ENCODE measurements at places on chromosomes 2 and 18.

DNA sequence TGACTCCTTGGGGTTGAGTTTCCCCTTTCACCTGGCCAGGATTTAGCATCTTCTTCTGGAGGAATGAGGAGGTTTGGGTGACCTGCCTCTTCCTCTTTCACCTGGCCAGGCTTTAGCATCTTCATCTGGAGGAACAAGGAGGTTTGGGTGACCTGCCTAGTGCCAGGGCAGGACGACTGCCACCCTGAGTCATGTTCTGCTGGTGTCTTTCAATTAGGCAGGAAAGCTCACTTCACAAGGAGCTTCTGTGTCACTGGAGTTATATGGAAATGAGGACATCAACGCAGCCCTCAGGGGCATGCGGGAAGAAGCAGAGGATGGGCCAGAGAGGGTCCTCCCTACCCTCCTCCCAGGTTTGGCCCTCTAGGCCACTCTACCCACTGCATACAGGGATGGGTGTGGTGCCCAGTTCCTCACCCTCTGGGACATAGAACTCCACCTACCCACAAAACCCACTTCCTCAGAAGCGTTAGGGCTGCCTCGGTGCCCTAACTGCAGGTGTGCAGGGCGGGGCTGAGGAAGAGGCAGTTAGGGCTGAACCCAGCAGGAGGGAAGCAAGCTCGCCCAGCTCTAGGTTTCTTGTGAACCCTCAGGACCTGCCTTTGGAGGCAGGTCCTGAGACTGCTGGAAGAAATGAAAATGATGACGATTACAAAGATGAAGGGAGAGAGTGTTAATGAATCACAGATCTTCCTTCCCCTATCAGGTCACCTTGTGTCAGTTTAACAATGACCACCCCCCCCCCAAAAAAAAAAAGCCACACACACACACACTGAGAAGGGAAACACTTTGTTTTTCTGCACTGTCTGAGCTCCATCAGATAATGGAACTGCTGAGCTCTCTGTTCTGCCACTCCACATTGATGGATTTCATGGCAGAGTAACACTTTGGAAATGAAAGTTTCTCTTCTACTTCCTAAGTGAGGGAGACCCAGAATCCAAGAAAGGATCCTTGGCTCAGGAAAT lies 71.0 kb downstream of the ARL4C start:
- peak; percentile 54 for ATAC-seq

DNA sequence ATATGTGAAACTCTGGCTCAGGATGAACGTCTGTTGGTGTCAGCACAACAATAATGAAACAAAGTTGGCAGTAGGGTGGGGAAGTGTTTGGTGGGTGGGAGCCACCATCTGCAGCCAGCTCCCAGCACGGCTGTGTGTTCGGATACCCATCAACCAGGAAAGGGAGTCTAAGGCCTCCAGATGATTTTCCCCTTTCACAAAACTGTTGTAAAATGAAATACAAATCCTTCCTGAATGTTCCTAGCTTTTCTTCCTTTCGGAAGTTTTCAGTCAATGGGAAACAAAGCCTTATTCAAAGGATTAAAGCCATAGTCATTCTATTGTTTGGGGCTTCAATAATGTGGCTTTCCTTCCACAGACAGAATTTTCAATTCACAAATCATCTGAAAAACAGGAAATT lies 14.5 kb upstream of the DARS1 start:
- ATAC-seq = no peak

DNA sequence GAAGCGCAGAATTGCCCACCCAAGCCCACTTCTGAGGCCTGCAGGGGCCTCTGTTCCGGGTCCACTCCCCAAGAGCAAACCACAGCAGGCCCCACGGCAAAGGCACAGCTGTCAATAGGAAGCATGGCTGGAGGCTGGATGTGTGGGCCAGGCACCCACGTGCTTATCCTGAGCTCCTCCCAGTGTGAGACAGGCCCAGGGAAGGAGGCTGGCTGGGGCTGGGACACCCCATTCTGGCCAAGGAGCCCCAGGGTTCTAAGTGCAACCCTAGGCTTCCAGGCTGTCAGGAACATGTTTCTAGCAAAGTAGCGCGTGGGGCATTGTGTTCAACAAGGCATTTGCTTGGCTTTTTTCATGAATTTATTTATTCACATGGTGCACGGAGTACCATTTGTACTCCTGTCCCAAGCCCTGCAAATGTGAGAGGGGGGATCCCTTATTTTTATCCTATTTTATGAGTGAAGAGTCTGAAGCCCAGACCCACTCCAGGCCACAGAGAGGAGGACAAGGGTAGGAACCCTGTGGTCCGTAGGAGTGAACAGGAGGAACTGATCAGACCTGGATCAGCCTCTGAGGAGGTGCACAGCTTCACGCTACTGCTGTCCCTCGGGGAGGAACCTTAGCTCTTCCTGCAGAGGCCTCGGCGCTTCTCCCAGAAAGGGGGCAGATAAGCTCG lies 6.1 kb upstream of the RAB17 start:
- peak; percentile 2 for ATAC-seq

GRCh38 chr2:59961746-59962145 lies 591.7 kb downstream of the BCL11A start:
- ATAC-seq = no peak

DNA sequence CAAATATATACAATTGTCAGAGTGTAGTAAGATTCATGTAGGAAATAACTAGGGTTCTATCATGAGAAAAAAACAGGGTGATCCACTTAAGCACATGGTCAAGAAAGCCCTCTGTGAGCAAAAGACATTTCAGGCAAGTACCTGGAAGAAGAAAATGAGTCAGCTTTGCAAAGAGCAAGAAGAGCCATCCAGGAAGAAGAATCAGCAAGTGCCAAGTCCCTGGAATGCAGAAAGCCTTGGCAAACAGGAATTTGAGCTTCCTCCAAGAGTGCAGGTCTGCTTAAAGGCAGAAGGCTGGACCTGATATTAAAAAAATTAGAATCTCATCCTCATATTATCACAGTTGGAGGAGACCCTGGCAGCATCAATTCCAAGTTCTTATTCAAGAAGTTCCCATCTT lies 188.5 kb upstream of the CELF4 start:
- no peak for ATAC-seq

- peak; percentile 54 for ATAC-seq
Measured at GRCh38 chr2:233976690-233977294, 59.6 kb downstream of the TRPM8 start.

DNA sequence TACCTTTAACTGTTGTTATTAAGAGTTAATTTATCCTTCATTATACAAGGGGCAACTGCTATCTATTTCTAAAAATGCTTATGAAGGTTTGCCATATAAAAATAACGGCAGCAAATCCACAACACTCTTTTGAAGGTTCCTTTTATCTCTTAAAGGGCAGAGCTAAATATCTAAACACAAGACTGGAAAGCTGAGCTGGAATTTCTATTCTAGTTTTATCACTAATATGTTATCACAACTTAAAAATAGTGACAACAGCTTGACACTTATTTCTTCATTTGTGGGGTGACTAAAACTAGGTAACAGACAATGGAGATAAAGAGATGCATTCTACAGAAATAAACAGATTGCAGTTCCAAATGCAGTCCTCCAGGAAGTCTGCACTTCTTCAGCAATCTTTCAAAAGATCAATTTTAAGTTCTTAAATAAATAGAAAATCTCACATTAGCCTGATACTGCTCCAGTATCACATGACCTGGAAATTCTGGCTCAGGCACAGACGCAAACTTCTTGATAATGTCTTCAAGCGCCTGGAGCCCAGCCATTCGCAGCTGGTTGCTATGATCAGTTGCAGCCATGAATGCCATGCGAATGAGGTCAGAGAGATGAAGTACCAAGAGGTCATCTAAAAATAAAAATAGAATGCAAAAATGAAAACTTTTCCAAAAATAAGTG lies 54.0 kb upstream of the STRN start:
- ATAC-seq = no peak

DNA sequence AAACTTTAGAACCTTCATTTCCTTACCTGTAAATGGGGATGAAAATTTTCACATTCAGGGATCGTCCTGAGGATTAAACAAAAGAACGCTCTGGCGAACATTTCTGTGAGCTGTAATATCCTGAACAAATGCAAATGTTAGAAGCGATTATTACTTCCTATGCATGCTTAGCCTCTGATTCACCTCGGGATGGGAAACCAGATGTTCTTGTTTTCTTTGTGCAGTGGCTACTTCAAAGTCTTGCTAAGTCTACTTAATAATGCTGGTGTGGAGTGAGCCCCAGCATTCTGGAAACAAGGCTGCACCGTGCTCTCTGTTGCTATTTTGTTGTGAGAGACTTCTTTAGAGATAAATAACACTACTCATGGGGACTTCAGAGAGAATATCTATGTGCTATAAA lies 119.1 kb upstream of the PELI1 start:
- no peak for ATAC-seq

- ATAC-seq = peak; percentile 19
Measured at GRCh38 chr2:206354129-206354528, 79.7 kb downstream of the ZDBF2 start.

GRCh38 chr2:204110751-204111516 lies 174.4 kb downstream of the ICOS start:
- no peak for ATAC-seq

GRCh38 chr18:62904396-62905285 lies 189.3 kb downstream of the PHLPP1 start:
- no peak for ATAC-seq

DNA sequence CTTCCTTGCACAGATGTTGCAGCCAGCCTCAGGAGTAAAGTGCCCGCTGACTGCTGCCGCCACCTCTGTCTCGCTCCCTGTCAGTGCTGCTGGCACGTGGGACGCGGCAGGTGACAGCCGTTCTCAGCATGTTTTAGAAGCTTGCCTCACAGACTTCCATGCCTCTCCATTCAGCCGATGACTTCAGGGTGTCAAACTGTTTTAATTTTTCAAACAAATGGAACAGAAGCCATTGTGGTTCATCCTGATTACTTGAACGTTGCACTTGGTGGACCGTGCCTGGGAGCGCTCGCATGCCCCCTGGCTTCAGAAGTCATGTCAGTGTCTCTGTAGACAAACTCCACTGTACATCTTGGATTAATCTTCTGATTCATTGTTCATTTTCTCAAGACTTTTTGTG lies 62.7 kb upstream of the EML6 start:
- no peak for ATAC-seq

DNA sequence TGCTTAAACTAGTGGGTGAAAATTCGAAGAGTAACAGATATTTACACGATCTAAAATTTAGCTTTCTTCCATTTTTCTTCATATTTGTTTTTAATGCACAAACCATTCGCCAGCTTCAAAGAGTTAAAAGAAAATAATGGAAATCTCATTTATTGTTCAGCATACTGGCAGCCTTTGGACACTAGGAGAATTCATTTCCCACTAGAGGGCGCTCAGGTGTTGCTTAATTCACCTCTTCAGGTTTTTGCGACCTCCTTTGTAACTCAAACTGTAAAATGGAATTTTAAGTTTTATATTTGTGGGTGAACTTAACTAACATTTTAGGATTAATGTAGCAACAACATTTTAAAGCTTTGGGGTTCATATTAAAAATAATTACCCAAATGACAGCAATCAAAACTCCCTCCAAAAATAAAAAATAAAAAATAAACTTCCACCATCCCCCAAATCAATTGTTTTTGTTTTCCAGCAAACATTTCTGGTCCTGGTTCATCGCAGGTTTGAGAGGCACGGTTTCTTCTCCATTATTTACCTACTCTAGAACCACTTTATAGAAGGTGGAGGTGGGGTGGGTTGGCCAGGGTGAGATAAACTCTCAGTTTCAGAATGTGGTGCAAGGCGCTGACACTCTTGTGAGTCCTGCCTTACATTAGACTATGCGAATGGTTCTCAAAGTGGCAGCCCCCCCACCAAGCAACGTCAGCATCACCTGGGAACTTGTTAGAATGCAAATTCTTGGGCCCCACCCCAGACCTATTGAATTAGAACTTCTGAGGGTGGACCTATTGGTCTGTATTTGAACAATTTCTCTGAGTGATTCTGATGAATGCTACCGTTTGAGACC lies 24.7 kb upstream of the PNPT1 start:
- no peak for ATAC-seq

DNA sequence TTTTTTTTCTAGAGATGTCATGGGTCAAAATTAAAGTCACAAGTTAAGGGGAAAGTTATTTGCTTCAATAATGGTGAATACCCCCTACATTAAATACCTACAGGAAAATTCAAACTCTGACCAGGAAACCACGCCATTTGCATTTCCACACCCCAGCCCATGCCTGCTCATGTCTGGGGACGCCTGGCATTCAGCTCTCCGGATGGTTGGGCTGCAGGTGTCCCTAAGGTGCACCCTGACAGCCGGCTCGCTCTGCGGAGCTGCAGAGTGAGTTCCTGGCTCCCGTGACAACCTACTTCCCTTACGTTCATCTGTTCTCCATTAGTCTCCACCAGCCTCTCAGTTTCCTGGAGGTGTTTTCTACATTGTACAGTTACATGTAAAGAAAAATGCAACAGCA lies 122.7 kb upstream of the RIOK3 start:
- no peak for ATAC-seq

DNA sequence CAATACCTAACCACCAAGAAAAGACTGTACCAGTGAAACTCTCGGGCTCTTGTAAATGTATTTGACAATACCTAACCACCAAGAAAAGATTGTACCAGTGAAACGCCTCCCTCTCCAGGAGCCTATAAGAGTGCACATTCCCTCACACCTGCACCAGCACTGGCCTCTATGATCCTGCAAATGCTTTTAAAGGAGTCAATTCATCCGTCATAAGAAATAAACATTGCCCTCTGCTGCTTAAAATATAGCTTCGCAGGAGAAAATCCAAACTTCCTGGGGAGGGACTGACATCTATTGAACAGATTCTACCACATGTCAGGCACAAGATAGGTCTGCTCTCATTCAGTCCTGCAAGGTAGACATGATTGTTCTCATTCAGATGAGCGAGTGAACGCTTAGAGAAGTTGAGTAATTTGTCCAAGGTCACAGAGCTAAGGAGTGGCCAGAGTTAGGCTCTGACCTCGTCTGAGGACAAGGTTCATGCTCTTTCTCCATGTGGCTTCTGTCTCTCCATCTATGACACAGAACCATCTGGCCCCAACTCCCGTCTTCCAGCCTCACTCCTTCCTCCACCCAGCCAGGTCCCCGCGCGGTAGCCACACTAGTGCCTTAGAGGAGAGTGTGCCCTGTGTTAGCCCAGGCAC lies 38.7 kb downstream of the MCFD2 start:
- ATAC-seq = no peak

DNA sequence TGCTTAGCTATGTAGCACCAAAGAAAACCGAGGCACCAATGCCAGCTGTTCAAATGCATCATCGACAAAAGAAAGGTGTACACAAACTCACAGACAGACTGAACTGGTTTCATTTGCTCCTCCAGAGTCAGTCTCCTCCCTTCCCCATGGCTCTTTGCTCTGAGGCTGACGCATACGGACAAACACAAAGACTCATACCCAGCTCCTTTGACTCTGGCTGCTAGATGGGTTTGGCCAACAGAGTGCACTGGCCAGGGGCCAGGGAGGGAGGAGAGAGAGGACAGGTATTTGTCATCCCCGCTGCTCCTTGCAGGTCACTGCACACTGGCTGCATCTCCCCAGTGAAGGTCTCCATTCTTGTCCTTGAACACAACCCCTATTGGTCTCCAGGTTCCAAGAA lies 40.7 kb downstream of the DNER start:
- ATAC-seq = no peak

Data from activated T-helper 17 cell treated with anti-CD3 and anti-CD28 coated beads, Interleukin-2, amount 50 U/mL, for 72 hours (primary cell).